ENCODE measurements at places on chromosomes 2 and 18. TPM values are rescaled to one million over a fixed set of nuclear protein-coding genes. Genes with fewer than 3 reads are reported as not detected.

DNA sequence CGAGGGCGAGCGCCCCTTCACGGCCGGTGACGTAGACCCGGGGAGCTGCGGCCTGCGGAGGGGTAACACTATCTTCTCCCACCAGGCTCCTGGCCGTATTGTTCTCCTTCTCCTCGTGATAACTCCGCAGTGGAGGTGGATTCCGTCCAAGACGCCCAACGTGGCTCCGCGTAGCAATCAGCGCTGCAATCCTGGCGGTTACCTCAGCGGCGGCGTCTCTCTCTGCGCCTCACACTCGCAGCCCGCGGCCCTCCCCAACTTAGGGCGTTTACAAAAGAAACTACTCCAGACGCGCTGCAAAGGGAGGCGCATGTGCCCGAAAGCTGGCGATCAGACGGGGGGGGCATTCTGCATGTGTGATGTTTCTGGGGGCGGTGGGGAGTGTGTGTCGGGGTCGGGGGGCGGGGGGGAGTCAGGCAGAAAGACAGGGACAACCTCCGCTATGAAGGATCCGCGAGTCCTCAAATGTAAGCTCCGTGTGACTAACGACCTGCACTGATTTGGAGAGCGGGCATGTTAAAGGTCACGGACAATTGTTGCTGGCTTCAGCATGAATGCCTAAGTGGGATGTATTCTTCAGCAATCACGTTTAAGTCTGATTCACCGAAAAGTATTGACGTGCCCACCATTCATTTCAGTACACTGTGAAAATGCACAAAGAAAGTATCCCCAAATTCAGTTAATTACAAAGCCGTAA, 1.3 kb upstream of the ZNF516 start:
- peak; percentile 66 for DNase-seq

GRCh38 chr2:185456517-185456916, 282.1 kb upstream of the FSIP2 start:
- DNase-seq: no peak

- no peak for DNase-seq
Measured at GRCh38 chr2:112794131-112794733, 9.9 kb upstream of the IL1A start.

DNA sequence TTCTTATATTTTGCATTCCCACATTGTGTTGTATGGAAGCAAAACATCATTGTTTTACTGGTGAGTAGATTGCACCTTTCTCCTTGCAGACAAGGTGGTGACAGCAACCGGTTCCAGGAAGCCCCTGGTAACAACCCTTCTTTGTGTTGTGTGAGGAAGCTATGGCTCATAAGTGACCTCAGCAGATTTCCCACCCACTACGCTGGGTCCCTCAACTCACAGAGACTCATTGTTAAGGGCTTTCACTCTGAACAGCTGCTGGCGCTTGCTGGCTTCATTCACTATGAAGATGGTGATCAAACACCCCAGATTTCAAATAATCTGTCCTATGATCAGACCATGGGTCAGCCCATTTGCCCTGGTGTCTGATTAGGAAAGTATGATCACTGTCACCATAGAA, 53.4 kb downstream of the WIPF1 start:
- DNase-seq: no peak

DNA sequence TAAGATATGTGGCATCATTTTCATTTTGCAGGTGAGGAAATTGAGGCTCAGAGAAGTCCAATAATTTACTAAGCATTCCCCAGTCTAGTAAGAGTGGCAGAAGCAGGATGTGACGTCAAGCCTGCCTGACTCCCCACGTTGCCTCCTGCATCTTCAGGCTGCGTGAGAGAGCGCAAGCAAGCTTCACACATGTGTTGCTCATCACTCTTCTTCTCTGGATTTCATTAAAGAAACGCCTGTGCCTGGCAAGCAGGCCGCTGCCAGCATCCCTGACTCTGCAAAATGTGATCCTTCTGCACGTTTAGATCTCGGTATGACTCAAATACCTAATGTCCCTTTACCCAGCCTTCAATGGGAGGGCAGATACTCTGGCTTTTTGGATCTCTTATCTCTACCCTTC, 96.8 kb downstream of the PRKCE start:
- DNase-seq: peak; percentile 26

- no peak for DNase-seq
Measured at GRCh38 chr18:23033056-23033455, 99.9 kb downstream of the RBBP8 start.

DNA sequence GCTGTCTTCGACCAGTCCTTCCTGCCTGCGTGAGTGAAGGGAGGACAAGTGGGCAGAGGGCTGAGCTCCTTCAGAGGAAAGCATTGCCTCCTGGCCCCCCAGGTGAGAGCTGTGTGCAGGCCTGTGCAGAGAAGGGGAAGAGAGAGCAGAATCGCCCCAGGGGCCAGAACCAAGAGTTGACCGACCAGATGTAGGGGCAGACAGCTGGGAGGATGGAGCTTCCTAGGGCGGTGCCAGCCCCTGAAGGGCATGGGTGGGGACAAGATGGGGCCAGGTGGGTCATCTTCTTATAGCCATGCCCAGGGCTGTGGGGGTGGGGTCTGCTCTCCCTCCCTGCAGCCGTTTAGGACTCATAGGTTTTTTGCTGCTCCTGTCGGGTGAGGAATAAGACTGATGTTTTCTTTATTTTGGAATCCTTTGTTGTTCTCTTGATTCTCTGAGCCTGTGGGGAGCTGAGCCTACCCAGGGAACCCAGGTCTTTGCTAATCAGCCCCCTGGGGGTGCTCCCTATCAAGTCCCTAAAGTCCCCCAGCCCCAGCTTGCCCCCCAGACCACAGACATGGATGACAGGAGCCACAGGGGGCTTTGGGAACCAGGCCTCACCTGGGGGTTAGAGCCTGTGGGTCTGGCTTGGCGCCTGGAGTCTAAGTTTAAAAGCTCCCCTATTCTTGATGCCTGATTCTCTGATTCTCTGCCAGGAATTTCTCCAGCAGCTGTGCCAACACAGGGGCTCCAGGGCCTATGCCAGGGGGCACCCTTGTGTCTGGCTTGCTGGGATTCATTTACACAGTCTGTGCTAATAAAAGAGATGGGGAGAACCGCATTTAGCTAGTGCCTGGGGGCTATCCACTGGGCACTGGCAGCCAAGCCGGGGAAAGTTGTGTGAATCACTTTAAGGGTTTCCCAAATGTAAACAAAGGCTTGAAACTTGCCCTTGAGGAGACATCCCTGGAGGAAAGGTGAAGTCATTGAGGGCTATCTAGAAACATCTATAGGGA, 9.3 kb upstream of the EFHD1 start:
- no peak for DNase-seq

DNA sequence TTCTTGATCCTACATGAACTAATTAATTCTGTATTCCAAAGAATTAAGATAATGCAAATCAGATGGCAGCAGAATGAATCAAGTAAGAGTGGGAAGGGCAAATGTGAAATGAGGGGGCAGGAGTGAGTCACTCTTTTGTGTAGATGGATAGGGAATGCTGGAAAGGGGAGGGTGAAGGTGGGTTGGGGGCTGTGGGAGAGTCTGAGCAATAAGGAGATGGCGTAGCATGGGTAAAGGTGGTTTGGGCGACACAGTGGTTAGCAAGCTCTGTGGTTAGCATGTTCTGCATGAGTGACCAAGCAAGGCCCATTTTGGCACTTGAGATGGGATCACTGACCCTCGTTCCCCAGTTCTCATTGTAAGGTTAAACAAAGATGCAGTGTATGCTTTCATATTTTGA, 20.4 kb downstream of the GPD2 start:
- DNase-seq: no peak

DNA sequence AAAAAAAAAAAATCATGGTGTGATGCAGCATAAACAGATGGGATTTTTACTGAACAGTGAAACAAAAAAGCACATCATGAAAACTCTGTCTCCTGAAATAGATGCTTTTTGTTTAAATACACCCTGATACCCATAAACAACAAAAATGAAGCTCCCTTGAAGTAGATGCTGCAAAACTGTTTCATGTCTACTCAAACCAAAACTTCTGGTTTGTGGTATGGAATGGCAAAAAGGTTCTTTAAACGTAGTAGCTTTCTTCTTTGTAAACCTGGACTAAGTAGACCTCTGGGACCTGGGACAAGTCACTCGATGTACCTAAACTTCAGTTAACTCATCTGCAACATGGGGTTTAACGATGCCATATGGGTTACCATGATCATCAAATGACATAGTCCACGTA, 64.4 kb upstream of the RAPH1 start:
- DNase-seq: no peak

DNA sequence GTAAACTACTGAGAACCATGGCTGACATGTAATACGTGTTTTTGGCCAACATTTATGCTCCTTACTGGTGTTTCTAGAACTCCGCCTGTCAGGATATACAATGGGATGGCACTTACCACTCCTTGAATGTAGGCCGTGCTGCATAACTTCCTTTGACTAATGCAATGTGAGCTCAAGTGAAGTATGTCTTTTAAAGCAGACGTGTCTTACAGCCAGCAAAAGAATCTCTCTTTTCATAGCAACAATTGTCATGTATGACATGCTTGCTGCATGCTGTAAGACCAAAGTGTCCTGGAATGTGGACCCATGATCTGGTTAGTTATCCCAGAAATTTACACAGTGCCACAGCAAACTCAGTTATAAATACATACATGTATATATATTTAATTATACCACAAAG, 1202.7 kb upstream of the PIK3C3 start:
- DNase-seq: no peak

GRCh38 chr2:98519156-98519555, 74.5 kb downstream of the INPP4A start:
- no peak for DNase-seq

GRCh38 chr2:46180189-46180588, 117.0 kb upstream of the EPAS1 start:
- no peak for DNase-seq

DNA sequence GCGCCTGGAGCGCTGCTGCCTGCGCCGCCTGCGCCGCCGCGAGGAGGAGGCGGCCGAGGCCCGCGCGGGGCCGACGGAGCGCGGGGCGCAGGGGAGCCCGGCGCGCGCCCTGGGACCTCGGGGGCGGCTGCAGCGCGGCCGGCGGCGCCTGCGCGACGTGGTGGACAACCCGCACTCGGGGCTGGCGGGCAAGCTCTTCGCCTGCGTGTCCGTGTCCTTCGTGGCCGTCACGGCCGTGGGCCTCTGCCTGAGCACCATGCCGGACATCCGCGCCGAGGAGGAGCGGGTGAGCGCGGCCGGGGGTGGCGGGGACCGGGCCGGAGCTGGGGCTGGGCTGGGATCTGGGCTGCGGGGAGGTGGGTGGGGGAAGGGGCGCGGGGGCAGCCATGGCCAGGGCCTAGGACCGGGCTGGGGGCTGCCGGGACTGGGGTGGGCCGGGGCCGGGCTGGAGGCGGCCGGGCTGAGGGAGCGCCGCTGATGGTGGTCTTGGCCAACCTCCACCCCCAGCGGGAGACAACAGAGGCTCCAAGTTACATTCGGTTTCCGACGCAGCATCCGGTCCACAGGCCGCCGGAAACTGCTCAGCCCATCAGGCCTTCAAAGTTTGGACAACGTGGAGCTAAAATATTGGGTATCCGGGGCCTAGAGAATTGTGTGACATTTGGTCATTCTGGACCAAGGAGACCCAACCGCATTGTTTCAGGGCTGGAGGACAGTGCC, 66.4 kb downstream of the KCNG2 start:
- peak; percentile 10 for DNase-seq

DNA sequence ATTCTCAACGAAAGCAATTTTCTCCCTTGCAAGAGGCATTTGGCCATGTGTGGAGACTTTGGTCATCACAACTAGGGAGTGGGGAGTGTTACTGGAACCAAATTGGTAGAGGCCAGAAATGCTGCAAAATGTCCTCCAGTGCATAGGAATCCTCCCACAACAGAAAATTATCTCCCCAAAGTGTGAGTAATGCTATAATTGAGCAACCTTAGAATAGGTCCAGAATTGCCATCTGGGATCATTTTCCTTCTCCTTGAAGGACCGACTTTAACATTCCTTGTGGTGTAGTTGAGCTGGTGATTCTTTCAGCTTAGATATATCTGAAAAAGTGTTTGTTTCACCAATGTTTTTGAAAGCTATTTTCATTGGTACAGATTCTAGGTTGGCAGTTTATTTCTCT, 111.2 kb upstream of the SMIM21 start:
- DNase-seq: no peak

- peak; percentile 43 for DNase-seq
Measured at GRCh38 chr2:26274058-26274613, 29.4 kb downstream of the HADHB start.

GRCh38 chr2:39732482-39732881, 46.6 kb downstream of the THUMPD2 start:
- no peak for DNase-seq

GRCh38 chr18:58102018-58102417, 58.0 kb downstream of the NEDD4L start:
- no peak for DNase-seq

DNA sequence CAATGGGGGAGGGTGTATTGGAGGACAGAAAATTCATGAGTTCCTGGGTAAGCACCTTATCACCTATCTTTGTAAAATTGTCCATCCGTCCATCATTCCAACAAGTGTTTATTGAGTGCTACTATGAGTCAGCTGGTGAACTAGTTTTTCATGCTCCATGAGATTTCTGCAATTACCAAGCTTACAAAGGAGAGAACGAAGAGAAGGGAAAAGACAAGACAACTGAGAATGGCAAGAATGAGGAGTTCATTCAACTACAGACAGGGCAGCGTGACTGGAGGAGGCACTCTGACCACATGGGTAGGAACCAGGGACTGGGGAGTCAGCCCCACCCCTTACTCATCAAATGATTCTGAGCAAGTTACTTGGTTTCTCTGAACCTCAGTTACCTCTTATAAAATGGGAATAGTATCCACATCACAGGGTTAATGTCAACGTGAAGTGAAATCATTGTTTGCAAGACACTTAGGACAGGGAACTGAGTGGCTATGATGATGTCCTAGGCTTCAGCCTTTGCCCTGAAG, 18.6 kb upstream of the TXNDC2 start:
- DNase-seq: no peak

GRCh38 chr2:138267902-138268254, 233.7 kb upstream of the SPOPL start:
- no peak for DNase-seq

DNA sequence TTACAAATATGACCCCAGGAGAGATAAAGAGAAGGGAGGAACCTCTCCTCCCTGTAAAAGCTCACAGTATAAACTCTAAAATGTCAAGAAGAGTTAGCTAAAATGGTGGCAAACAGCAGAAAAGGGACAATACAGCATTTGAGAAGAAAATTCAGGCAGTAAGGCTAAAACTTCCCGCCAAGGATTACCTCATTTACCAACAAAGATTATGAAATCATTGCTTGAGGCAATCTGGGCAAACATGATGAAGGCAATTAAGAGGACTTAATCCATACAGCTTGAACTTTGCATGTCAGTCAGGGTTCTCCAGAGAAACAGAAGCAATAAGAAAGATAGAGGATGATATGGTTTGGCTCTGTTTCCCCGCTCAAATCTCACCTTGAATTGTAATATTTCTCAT, 81.4 kb downstream of the CMPK2 start:
- no peak for DNase-seq

GRCh38 chr18:63869851-63870250, 17.7 kb upstream of the SERPINB2 start:
- no peak for DNase-seq

GRCh38 chr2:54678719-54679118, 44.7 kb upstream of the EML6 start:
- no peak for DNase-seq

The ADD2 gene
- 0.63 TPM for total RNA-seq

The RAB27B gene
- not detected for total RNA-seq

The PFN4 gene
- total RNA-seq: not detected

The SLC9A2 gene
- under 0.01 TPM for total RNA-seq

The DNAJC5G gene
- total RNA-seq: not detected

The REG3A gene
- not detected for total RNA-seq
